Uterus (tissue), 4 donors: ENCODE measurements at places on chromosomes 11 and 22. TPM values are rescaled to one million over a fixed set of nuclear protein-coding genes. Genes with fewer than 3 reads are reported as not detected.
A peak's percentile ranks its signal among the peaks of the same experiment; 100 is the strongest.

ELFN2 gene
- total RNA-seq = not detected

CRYBB2 gene
- total RNA-seq = not detected

PATE2 gene
- total RNA-seq = not detected

OR10D3 gene
- not detected for total RNA-seq

- H3K4me3 ChIP-seq = no peak overlapping the region
- H3K4me1 ChIP-seq = no peaks in the 10 kb centered on the region
- no peaks in the 10 kb centered on the region for H3K27me3 ChIP-seq
- H3K27ac ChIP-seq = no peak overlapping the region
- no peak for DNase-seq
Observed at GRCh38 chr22:22616636-22617035, 27.8 kb upstream of the GGTLC2 start.

- no peaks in the 10 kb centered on the region for H3K4me1 ChIP-seq
- H3K4me3 ChIP-seq = no peak overlapping the region
- H3K27ac ChIP-seq = peak overlapping the region; percentile 77
- no peaks in the 10 kb centered on the region for H3K36me3 ChIP-seq
- DNase-seq = peak; percentile 27
- no peaks in the 10 kb centered on the region for H3K27me3 ChIP-seq
Observed at GRCh38 chr11:76665921-76666351, 4.6 kb downstream of the LRRC32 start.

GRCh38 chr22:27987557-27987956, 68.5 kb upstream of the PITPNB start:
- H3K4me3 ChIP-seq = no peak overlapping the region
- H3K4me1 ChIP-seq = no peaks in the 10 kb centered on the region
- no peak for DNase-seq
- H3K27ac ChIP-seq = no peak overlapping the region
- no peaks in the 10 kb centered on the region for H3K36me3 ChIP-seq

- no peaks in the 10 kb centered on the region for H3K4me1 ChIP-seq
- H3K27ac ChIP-seq = no peak within 1 kb of the TSS
- peak within 1 kb of the TSS; percentile 18 for H3K4me3 ChIP-seq
- no peaks in the 10 kb centered on the region for H3K36me3 ChIP-seq
- H3K27me3 ChIP-seq = no peaks in the 10 kb centered on the region
- DNase-seq = peak; percentile 11
Observed at GRCh38 chr11:49208006-49208721, at the start of gene FOLH1. Gene FOLH1 (minus strand): TSS chr11:49208602. CDS start chr11:49208409, 193 bp downstream.

- H3K27ac ChIP-seq = no peak overlapping the region
- no peaks in the 10 kb centered on the region for H3K4me1 ChIP-seq
- H3K36me3 ChIP-seq = no peaks in the 10 kb centered on the region
- DNase-seq = no peak
- H3K4me3 ChIP-seq = no peak overlapping the region
Observed at GRCh38 chr11:84857746-84858145, 769.4 kb downstream of the DLG2 start.

DNA sequence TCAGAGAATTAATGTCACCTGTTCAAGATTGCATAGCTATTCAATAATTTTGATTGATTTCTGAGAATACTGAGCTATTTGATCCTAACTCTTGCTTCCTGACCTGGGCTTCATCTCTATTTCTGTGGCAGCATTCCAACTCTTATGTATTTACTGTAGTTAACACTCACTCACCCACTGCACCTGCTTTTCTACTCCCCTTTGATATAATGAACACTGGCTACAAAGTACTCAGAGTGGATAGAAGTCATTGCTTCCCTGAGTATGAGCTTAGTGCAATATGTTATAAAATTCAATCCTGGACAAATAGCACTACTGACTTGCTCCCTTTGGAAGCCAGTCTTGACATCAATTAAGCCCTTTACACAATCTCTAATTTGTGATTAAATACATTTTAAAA, 117.2 kb downstream of the APIP start:
- H3K27ac ChIP-seq = no peak overlapping the region
- DNase-seq = no peak
- H3K4me1 ChIP-seq = no peaks in the 10 kb centered on the region
- no peaks in the 10 kb centered on the region for H3K36me3 ChIP-seq
- no peak overlapping the region for H3K4me3 ChIP-seq

- DNase-seq = peak; percentile 53
- H3K27me3 ChIP-seq = no peaks in the 10 kb centered on the region
- H3K36me3 ChIP-seq = no peaks in the 10 kb centered on the region
- no peaks in the 10 kb centered on the region for H3K4me1 ChIP-seq
- peak overlapping the region; percentile 48 for H3K4me3 ChIP-seq
Observed at GRCh38 chr11:1336836-1337646, 27.6 kb upstream of the TOLLIP start.

DNA sequence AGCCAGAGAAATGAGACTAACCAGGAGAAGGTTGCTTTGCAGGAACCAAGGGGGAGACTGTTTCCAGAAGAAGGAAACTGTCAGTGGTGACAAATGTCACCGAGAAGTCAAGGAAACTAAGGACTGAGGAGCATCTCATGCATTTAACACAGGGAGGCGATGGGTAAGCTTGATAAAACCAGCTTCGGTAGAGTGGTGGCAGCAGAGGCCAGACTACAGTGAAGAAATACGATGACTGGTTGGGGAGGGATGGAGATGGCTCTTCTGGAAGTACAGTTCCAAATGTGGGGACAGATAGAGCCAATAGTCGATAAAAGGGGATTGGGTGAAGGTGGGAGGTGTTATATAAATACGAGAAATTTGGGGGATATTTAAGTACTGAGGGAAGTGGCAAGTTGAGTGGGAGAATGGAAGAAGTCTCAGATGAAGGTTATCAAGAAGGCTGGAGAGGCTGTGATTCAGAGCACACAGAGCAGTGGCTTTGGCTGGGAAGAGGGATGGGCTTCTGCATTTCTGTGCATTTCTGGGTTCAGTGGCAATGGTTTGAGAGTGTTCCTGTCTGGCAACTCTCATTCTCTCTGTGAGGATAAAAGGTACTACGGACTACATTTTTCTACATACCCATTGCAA, 29.2 kb downstream of the SC5D start:
- no peaks in the 10 kb centered on the region for H3K36me3 ChIP-seq
- no peak overlapping the region for H3K4me3 ChIP-seq
- no peaks in the 10 kb centered on the region for H3K27me3 ChIP-seq
- no peak overlapping the region for H3K27ac ChIP-seq

DNA sequence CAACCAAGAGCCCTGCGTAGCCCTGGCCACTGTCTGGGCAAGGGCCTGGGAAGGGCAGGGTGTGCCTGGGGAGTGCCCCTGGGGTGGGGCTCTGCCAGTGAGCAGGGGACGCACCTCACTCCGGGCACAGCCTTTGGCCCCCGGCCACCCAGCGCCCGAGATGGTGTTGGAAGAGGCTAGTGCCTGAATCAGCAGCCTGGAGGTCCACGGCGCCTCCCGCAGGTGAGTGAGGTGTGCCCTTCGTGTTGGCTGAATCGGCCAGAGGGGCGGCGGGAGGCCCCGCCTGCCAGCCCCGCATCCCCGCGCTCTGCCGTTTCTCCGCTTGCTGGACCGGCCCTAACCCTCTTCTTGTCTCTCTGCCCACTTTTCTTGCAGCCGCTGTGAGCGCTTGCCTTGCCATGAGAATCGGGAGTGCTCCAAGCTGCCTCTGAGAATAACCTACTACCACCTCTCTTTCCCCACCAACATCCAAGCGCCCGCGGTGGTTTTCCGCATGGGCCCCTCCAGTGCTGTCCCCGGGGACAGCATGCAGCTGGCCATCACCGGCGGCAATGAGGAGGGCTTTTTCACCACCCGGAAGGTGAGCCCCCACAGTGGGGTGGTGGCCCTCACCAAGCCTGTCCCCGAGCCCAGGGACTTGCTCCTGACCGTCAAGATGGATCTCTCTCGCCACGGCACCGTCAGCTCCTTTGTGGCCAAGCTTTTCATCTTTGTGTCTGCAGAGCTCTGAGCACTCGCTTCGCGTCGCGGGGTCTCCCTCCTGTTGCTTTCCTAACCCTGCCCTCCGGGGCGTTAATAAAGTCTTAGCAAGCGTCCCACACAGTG, 60.1 kb downstream of the FBLN1 start:
- no peak for DNase-seq
- H3K27me3 ChIP-seq = no peaks in the 10 kb centered on the region
- no peak overlapping the region for H3K27ac ChIP-seq
- H3K36me3 ChIP-seq = no peaks in the 10 kb centered on the region
- H3K4me3 ChIP-seq = no peak overlapping the region

GRCh38 chr11:126415128-126415527, 59.6 kb downstream of the ST3GAL4 start:
- H3K4me3 ChIP-seq = no peak overlapping the region
- H3K4me1 ChIP-seq = peaks cover 17% of the 10 kb centered on the region
- no peaks in the 10 kb centered on the region for H3K27me3 ChIP-seq
- peak; percentile 90 for DNase-seq

- H3K36me3 ChIP-seq = no peaks in the 10 kb centered on the region
- peak overlapping the region; percentile 88 for H3K27ac ChIP-seq
- peaks cover 24% of the 10 kb centered on the region for H3K4me1 ChIP-seq
- no peaks in the 10 kb centered on the region for H3K27me3 ChIP-seq
- no peak for DNase-seq
Observed at GRCh38 chr22:45552017-45552411, 49.3 kb downstream of the FBLN1 start.

DNA sequence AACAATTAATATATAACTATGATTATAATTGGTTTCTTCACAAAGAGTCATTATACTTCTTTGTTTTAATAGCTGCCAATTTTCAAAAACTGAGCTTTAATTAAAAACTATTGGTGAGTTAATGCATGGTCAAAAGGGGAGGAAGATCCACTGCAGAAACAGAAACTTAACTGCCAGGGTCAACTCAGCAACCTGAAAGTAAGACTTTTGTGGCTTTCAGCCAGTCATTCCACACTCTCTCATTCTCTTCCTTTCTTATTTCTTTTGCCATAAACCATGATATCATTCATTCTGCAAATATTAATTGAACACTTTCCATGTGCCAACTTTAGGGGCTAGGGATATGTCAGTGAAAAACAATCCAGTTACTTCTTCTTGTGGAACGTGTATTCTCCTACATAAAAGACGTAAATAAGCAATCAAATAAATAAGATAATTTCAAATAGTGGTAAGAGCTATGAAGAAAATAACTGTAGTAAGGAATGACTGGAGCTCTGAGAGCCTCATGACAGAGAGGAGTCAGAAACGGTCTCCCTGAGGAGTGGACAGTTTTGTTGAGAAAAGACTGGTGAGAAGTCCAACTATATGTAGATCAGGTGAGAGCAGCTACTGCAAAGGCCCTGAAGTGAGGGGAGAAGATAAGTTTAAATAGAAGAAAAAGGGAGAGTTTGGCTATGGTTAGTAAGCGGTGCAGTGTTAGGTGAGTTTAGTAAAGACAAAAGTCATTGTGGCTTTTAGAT, 130.5 kb downstream of the GRIA4 start:
- no peaks in the 10 kb centered on the region for H3K27me3 ChIP-seq
- H3K36me3 ChIP-seq = no peaks in the 10 kb centered on the region
- no peak overlapping the region for H3K27ac ChIP-seq
- no peaks in the 10 kb centered on the region for H3K4me1 ChIP-seq

DNA sequence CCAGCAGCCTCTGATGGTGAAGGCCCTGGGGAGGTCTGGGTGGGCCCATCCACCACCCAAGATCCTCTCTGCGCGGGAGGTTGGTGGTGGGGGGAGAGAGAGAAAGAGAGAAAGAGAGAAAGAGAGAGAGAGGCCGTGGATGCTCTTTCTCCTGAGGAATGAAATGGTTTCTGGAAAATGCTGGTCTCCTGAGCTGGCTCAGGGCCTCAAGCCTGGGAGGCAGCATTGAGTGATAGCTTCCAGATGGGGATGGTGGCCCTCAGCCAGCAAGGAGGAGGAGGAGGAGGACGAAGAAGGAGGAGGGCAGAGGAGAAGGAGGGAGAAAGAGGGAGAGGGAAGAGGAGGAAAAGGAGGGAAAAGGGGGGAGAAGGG, 4.6 kb downstream of the TSPAN32 start:
- peak overlapping the region; percentile 8 for H3K4me3 ChIP-seq
- peak; percentile 96 for DNase-seq
- no peaks in the 10 kb centered on the region for H3K27me3 ChIP-seq
- H3K27ac ChIP-seq = peak overlapping the region; percentile 89
